ENCODE measurements at places on chromosomes 7 and 10.
A peak's percentile ranks its signal among the peaks of the same experiment; 100 is the strongest.

GRCh38 chr10:102769375-102770107 is 25.8 kb downstream of the WBP1L start:
- no peak for DNase-seq

DNA sequence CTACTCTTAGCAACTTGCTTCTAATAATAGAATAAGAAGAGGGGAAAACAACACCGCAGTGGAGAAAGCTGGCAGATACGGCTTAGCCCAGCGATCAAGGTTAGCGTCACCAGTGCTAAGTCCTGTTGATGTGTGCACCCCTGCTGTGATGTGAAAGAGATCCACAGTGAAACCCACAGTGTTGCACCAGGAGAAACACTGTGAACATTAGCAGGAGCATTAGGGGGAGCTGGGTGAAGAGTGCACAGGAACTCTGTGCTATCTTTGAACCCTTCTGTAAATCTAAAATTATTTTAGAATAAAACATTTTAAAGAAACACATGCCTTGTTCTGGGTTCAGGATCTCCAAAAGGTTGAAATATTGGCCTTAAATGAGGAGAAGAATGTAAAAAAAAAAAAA is 154.1 kb upstream of the UNC5B start:
- DNase-seq: no peak

DNA sequence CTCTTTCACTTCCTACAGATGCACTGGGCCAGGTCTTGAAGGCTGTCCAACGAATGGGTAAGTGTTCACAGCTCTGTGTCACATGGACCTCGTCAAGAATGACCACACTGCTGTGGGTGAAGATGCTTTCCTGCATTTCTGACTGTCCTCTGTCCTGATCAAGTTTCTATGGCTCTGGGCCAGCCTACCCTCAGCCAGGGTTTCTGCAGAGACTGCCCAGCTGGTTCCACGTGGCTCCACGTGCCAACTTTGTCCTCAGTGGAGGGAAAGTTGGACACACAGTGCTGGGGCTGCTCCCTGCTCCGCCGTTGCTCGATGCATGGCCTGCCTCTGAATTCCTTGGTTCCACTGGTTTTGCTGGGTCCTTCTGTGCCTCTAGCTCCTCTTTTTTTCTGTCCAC is 152.3 kb downstream of the EGFR start:
- DNase-seq: no peak

GRCh38 chr7:157768198-157768597 is 431.4 kb downstream of the DNAJB6 start:
- DNase-seq: no peak

GRCh38 chr10:79056736-79057391 is 11.9 kb upstream of the ZMIZ1 start:
- no peak for DNase-seq

- DNase-seq: no peak
These were observed 1079.6 kb upstream of the C7orf33 start for GRCh38 chr7:147510923-147511322.

- DNase-seq: no peak
These were observed 170.0 kb downstream of the MGMT start for GRCh38 chr10:129637010-129637409.

- peak; percentile 21 for DNase-seq
These were observed 57.6 kb upstream of the ANTXRL start for GRCh38 chr10:46229144-46229563.

- no peak for DNase-seq
These were observed 66.4 kb downstream of the MTURN start for GRCh38 chr7:30201161-30201666.

DNA sequence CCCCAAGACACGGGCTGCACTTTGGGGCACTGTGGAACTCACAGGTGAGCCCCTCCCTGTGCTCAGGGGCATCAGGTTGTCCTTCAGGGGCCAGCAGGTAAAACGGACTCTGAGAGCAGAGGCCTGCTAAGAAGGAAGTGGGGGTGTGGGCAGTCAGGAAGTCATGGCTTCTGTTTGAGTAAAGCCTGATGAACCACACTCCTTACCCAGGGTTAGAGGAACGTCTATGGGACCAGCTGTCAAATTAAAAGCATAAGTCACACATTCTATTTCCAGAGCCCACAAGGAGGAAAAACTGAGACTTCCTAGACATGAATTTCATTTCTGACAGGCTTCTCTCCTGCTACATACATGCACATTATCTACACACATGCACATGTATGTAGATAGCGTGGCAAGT is 616.4 kb downstream of the SDK1 start:
- DNase-seq: no peak

DNA sequence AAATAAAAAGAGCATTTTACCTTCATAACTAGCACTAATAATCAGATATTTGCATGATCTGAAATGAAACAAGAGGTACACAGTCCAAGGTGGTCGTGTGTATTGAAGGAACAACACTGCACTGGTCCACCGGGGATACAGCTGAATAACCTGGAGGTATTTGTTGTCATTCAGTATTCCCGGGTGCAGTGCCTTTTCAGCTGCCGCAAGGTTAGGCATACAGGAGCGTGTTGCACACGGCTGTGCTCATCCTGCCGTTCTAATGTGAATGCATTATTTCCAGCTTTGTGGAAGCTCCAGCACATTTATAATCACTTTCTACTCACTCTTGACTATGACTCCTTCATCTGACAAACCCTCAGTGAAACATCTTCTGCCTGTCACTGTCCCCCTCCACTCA is 377.8 kb downstream of the GFRA1 start:
- no peak for DNase-seq

DNA sequence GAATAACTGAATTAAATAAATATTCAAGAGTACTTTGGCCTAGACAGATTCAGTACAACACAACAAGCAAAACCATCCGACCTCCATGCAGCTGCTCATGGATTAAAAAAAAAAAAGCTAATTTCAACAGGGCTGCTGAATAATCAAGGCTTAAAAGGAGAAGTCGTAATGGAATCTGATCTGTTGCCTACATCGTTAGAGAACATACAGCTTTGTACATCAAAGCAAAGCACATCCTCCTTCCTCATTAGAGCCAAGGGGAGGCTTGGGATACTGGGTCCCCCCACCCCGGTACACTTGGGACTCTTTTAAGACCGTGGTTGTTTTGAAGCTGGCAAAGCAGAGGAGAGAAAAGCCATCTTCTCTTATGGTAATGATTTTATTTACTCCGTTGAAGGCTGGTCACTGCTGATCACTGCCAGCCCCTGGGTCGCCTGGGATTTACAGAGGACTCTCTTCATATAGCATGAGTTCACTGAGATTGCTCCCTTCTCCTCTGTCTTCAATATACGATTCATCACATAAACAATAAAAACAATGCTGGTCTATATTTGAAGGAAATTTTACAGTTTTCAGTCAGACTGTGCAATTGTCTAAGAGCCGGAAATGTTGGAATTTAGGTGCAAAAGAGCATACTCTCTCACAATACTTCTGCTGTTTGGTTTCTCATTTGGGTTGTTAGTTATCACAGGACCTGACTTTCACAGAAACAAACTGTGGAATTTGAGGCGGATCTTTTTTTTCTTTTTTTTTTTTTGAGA is 148.8 kb downstream of the FAM107B start:
- no peak for DNase-seq

- peak; percentile 73 for DNase-seq
These were observed 441 bp downstream of the BMI1 start for GRCh38 chr10:22321156-22321923.

All from activated CD4-positive, CD25-positive, alpha-beta regulatory T cell treated with anti-CD3 and anti-CD28 coated beads, Interleukin-2, amount 50 U/mL, for 72 hours (primary cell).